ENCODE measurements at places on chromosomes 11 and 22.

DNA sequence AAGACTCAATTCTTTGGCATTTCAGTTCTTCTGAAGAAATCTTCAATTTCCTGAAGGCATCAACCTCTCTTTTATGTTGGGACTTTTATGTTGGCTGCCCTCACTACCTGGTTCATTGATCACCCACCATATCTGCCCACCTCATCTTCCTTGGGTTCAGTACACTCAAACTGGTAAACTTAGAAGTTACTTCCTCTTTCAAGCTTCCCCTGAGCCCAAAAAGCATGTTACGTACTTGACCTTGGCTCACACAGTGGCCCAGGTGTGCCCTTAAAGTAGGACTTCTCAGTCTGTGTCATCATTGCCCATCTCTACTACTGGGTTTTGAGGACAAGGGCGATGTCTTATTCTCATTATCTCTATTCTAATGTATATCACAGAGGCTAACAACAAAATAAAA, 86.1 kb downstream of the GRIA4 start:
- DNase-seq: no peak

DNA sequence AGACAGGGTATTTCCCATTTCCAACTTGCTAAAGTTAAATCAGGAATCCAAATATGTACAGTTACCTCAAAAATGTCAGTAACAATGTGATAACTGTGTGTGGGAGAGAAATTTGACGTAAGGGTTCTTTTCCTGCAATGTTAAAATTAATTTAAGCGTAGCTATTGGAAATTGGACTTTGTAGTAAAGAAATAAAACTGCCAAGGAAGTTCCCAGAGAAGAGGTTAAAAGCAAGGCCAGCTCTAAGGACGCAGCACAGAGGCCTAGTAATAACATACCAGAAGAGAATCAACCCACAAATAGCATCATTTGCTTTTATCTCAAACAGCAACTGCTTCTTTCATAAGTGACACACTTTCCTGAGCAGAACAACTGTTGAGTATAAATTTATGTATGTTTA, 36.8 kb upstream of the GRIA4 start:
- DNase-seq: no peak

DNA sequence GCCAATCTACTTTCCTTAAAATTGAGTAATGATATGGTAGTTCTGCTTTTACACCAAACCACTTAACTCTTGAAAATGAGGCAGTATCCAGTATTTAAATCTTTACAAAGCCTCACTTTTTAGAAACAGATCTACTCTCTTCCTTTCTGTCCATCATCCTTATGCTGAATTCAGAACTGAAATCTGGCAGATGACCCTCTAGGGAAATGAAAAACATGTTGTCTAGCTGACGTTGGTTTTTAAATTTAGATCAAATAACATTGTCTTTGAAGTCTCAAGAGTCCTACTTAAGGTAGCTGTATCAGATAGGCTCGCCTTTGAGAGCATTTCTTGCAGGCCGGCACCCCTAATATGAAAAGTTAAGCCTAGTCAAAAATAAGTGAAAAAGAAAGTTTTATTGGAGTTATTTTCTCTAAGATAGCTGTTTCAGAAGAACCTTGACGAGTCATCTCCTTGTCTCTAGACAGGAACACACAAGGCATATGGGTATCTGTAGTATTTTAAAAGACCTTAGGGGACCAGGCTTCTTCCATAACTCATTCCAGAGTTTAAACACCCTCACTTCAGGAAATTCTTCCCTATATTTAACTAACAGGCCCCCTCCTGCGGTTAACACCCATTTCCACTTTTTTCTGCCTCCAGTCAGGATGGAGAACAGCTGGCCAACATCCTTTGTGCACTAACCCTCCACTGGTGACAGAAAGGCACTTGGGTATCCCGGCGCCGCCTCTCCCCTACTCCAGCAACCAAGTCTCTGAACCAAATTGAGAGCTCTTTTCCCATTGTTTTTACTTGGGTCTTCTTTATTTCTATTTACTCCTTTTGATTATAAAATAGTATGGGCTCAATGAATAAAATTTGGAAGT, 81.2 kb downstream of the WNT11 start:
- no peak for DNase-seq

DNA sequence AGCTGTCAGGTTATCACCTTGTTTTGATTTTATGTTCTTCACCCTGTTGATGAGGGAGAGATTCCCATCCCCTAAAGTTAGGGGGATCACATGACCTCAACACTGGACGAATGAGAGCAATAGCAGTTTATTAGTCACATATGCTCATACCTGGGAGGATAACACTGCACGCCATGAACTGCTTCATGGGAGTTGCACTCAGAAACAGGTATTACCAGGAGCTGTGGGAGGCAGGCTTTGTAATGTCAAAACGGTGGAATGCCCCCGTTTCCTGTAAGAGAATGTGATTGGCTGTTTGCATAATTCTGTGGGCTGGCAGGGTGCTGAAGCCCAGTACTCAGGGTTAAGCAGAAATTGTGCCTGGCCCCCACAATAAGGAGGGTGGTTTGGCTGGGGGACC, 3.2 kb upstream of the THY1 start:
- DNase-seq: no peak

DNA sequence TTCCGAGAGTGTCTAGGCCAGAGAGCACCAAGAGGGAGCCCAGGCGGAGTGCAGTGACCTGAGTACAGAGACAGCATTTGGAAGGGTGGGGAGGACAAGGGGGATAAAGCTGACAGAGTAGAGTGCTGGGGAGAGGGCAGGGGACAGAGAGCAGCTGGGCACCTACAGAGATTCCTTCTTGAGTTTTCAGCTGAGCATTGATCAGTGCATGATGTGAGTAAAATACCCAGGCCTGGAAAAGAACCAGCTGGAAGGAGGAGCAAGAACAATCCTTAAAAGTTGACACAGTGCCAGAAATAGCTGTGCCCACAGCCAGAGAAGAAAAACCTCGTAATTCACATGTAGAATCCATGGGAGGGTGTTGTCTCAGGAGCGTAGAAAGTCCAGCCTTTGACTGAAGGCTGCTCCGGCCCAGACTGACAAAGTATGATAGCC, 33.9 kb upstream of the PANX2 start:
- no peak for DNase-seq

DNA sequence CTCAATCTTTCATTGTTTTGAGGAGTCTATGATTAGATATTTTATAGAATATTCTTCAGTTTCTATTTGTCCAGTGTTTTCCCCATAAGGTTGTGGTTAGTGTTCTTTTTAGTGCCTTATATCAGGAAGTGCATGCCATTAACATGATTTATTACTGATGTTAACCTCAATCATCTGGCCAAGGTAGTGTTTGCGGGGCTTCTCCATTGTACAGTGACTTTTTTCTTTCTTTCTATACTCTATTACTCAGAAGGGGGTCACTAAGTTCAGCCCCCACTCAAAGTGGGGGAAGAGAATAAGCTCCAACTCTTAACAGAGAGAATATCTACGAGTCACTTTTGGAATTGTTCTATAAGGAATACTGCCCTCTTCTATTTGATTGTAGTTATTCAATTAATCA, 415.8 kb downstream of the DYNC2H1 start:
- no peak for DNase-seq

DNA sequence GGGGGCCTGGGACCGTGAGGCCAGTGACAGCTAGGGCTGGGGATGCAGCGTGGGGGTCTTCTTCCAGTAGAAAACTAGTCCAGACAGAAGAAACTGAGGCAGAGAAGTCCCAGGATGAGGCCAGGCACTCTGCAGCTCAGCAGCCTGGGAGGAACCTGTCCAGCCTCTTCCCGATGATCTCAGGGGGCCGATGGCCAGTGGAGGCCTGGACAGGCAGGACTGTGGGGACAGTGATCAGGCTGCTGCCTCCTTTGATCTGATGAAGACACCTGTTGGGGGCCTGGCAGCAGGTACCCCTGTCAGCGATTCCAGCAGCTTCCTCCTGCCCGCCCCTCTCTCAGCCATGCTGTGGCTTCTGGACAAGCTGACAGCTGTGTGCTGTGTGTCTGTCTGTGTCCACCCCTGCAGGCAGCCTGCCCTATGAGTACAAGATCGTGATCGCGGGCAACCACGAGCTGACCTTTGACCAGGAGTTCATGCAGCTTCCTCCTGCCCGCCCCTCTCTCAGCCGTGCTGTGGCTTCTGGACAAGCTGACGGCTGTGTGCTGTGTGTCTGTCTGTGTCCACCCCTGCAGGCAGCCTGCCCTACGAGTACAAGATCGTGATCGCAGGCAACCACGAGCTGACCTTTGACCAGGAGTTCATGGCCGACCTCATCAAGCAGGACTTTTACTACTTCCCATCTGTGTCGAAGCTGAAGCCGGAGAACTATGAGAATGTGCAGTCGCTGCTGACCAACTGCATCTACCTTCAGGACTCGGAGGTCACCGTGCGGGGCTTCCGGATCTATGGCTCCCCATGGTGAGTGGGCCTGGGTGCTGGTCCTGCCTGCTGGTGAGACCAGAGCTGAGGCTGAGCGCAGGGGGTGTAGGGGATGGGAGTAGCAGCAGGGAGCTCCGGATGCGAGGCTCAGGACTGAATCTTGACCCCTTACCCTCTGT, 62.6 kb downstream of the MPPED1 start:
- no peak for DNase-seq

DNA sequence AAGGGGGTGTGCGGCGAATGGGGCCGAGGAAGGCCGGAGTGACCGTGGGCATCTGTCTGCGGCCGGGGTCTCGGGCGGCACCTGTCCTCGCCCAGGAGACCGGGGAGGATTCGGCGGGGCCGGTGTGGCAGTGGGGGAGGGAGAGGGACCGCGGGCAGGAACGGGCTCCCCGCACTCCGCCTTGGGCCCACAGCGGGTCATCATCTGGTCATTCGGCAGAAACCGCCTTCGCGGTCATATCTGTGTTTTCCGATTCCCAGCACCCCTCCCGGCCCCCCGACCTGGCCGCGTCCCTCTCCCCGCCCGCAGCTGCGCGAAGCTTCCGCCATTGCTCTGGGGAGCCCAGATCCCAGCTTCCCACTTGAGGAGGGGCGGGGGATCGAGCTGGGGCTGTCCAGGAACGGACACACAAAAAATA, 824 bp upstream of the CBX6 start:
- no peak for DNase-seq

- DNase-seq: no peak
Measured at GRCh38 chr11:66542362-66542761, 3.5 kb downstream of the ZDHHC24 start.

- no peak for DNase-seq
Measured at GRCh38 chr11:46298699-46299433, 21.4 kb downstream of the CREB3L1 start.

DNA sequence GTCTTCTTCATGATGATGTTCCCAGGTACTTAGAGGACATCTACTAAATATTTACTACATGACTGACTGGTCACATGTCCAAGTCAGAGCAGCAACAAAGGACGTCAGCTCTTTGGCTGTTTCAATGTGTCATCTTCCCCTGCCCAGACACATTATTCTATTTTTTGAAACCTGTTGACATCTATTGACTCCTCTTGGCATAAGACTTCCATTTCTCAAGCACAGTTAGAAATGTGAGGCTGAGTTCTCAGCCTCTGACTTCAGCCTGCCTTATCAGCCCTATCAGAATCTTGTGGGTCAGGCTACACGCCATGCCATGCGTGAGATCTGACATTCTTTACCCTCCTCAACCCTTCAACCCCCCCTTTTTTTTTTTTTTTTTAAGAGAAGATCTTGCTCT, 63.8 kb downstream of the SC5D start:
- no peak for DNase-seq

GRCh38 chr11:27551127-27551526, 44.6 kb upstream of the LIN7C start:
- no peak for DNase-seq

DNA sequence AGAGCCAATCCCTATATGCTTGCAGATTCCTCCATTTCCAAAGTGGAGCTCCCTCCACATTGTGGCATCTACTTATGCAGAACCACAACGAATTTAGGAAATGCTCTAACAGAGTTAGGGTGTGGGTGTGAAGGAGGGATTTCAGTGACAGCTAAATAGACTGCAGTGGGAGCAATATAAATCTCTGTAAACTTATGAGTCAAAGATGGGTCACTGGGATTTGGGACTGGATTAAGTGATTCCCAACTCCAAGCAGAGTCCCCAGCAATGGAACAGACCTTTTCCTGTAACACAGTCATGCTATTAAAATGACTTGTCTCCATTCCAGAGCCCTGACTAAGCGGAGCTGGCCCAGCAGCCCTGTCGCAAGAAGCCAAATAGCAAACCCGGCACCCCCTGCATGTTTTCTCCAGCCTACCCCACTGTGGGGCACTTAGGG, 36.6 kb downstream of the RPL27A start:
- no peak for DNase-seq

GRCh38 chr11:117258576-117258975, 26.1 kb downstream of the RNF214 start:
- no peak for DNase-seq

DNA sequence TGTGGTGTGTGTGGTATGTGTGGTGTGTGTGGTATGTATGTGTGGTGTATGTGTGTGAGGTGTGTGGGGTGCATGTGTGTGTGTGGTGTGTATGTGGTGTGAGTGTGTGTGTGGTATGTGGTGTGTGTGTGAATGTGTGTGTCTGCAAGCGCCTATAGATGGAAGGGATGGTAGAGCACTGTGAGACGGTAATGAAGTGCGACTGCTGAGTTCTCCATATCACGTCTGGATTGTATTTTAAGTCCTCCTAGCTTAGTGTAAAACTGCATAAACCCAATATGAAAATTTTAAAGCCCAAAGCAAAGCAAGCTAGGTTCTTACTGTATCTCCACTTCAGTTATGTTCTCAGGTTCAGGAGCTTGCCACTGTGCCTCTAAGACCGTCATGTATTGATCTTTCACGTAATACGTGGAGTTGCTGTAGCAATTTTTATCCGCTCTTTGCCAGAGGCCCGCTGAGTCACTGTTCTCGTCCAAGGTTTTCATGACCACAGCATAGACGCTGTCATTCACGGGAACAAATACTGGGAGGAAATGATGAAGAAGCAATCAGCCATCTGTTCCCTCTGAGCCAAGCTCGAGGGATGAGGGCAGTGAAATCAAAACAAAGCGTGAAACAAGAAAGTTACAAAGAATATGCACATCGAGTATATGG, 5.5 kb downstream of the PLET1 start:
- DNase-seq: no peak

GRCh38 chr22:48842976-48843375, 984.7 kb downstream of the BRD1 start:
- DNase-seq: no peak

GRCh38 chr11:128587415-128587814, at the start of gene ETS1:
Gene ETS1, minus strand, starts transcription at chr11:128587558. Its CDS starts 14,428 bp downstream, at chr11:128573130.
- no peak for DNase-seq

GRCh38 chr11:134581966-134582769, 170.1 kb upstream of the B3GAT1 start:
- DNase-seq: no peak
